NCI-H526 (cell line): ENCODE measurements at places on chromosomes 5 and 9.

GRCh38 chr5:60092671-60093422 lies 199.3 kb upstream of the PDE4D start:
- DNase-seq: no peak

DNA sequence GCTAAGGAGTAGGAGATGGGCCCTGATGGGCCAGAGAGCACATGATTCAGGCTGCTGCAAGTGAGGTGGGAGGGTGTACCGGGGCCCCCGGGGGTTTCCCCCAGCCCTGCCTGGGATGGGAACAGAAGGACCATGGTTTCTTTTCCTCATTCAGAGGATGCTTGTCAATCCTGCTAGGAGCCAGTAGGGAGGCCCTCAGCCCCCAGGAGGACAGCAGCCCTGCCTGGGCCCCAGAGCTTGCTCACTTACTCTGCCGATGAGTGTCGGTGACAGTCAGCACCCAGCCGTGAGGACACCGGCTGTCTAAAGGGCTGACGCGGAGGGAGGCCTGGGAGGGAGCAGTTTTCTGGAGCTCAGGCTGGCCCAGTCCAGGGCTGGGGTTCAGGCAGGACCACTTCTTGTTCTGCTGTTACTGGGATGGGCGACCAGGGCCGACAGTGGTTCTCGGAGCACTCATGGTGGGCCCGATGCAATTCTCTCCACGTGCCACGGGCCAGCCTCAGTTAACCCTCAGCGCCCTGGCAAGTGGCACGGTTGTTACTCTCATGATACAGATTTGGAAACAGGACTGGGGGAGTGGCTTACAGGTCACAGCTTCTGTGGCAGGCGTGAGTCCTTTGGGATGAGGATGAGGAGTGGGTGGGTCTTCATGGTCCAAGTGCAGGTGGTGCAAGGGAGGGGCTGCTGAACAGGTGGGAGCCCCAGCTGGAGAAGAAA lies 1.8 kb downstream of the ARRDC1 start:
- no peak for DNase-seq

GRCh38 chr5:67549296-67549618 lies 352.7 kb upstream of the CD180 start:
- no peak for DNase-seq

DNA sequence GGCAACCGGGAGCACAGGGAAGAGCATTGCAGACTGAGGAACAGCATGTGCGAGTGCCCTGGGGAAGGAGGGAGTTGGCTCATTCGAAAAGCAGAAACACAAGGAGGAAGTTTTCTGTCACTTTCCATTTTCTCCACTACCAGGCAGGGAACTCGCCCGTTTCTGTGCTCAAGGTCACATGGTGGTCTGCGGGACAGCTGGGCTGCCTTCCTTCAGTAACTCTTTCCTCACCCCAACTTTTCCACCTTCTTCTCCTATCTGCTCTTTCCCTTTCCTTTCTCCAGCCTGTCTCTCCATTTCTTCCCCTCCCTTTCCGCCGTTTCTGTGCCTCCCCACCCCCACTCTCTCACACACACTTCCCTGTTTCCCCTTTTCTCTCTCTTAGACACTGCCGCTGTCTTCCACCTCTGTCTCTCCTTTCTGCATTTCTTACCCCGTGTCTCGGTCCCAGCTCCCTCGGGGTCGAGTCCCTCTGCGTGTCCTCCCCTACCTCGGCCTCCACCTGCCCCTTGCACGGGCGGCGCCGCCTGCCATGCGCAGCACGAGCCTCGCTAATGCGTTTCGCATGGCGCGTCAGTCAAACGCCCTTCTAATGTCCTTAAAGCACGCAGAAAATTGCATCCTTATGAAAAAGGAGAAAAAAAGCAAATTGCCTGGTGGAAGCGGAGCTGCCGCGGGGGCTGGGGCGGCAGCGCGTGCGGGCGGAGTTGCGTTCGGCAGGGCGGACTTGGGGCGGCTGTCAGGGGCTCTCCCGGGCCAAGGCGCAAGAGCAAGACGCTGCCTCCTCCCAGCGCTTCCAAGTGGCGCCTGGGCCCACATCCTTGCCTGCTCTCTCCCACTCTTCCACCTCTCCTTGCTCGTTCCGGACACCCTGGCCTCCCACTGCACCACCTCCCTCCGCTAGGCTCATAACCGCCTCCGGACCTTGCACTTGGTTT lies 9.5 kb downstream of the BARX1 start:
- DNase-seq: no peak

DNA sequence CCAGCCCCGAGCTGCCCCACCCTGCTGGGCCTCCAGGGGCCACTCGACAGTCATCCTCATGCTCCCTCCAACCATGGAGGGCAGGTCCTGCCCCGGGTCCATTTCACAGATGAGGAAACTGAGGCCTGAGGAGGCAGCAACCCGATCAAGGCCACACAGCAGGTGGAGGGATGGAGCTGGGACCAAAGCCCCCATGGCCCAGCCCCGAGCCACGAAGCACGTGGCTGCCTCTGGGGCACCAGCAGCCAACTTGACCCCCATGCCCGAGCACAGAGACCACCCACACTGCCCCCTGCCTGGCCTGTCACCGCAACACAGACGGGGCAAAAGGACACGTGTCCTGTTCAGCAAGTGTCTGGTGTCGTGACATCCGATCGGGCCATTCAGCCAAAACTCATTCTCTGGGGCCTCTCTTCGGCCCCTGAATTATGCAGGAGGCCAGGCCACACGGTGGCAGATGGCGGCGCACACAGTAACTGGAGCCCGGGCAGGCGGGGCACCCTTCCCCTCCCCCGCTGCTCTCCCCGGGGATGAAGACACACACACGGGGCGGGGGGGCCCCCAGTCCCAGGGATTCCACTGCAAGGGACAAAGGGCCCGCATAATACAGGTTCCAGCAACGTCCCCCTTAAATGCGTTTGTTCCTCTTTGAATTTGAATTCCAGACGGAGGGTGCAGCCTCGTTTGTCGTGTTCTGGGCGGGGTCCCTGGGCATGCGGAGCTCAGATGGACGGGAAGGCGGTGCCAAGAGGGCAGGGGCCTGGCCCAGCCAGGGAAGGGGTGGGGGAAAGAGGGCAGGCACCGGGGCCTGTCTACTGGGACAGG lies 29.4 kb upstream of the TMEM250 start:
- DNase-seq: peak; percentile 69

DNA sequence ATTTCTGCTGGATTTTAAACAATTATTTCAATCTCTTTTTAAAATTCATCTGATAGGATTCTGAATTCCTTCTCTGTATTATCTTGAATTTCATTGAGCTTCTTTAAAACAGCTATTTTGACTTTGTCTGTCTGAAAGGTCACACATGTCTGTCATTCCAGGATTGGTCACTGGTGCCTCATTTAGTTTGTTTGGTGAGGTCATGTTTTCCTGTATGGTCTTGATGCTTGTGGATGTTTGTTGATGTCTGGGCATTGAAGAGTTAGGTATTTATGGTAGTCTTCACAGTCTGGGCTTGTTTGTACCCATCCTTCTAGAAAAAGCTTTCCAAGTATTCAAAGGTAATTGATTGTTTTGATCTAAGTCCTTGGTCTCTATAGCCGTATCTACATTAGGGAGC lies 39.1 kb downstream of the DENND4C start:
- DNase-seq: no peak

DNA sequence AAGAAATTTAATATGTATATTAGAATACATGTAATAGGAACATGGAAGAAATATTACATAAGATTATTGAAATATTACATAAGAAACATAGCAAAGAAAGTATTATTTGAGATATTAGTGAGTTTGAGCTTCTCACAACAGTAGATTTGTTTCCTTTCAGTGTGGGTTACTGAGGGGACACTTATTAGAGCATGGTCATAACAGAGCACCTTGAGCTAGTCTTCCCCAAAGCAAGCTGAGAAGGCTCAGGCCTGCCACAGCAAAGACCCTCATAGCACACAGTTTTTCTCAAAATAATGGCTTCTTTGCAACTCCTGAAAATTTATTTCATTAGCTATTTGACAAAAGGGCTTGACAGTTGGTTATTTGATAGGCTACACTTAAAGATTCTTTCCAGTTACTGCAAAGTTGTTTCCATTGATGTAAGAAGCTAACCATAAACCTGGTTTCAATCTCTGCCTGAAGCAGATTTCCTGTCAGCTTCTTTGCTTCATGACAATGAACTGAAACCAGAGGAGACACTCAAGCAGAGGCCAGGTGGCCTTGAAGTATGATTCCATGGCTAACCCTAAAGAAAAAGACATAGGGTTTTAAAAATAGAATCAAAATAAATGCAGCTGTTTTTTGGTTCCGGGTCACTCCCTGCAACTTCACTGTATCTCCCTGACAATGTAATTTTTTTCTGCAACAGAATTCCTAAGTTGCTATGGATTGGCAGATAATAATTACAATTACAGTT lies 68.6 kb downstream of the ERMP1 start:
- DNase-seq: no peak

DNA sequence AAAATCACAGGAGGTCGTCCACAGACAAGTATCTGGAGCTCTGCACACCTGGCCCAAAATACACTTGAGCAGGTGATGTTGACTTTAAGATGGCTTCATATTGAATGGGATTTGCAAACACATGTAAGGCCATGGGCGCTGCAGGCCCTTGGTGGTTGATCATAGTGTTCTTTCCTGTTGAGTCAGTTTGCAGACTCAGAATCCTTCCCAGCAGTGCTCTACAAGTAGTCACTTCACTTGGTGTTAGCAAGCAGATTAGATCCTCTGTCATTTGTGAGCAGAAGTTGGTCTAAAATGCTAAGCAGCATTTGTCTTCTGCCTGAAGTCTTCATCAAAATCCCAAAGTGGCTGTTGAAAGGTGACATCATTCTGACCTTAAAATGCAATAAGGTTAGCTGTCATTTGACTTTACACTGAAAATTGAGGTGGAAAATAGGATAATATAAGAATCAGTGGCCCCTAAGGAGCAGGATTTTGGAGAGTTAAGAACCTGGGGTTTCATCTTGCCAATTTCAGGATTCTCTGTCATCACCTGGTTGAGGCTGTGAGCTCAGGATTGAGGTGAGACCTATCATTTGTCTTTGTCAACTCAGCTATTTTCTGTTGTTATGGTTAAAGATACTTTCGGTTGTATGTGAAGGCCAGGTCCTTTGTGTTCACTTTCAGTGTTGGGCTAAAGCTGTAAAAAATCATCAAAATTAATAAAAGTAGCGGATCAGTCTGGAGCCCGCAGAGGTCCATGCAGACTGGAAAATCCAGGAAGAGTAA lies 114.5 kb downstream of the LRRC70 start:
- DNase-seq: no peak

DNA sequence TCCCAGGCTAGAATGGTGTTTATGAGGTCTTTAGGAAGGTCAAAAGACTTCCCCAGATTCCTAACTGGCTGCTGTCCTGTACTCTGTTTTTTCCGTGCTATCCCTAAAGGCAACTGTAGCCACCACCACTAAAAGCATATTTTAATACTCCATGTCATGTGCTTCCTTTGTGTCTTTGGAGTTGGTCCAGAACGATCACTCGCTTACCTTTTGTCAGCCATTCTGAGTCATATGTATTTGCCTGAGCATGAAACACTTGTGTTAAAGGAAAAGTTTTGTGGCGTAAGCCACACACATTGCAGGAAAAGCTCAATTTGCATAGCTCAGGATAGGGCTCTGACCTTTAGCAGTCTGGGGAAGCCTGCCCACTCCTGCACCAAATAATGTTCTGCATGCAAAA lies 299.6 kb downstream of the NTRK2 start:
- DNase-seq: no peak

DNA sequence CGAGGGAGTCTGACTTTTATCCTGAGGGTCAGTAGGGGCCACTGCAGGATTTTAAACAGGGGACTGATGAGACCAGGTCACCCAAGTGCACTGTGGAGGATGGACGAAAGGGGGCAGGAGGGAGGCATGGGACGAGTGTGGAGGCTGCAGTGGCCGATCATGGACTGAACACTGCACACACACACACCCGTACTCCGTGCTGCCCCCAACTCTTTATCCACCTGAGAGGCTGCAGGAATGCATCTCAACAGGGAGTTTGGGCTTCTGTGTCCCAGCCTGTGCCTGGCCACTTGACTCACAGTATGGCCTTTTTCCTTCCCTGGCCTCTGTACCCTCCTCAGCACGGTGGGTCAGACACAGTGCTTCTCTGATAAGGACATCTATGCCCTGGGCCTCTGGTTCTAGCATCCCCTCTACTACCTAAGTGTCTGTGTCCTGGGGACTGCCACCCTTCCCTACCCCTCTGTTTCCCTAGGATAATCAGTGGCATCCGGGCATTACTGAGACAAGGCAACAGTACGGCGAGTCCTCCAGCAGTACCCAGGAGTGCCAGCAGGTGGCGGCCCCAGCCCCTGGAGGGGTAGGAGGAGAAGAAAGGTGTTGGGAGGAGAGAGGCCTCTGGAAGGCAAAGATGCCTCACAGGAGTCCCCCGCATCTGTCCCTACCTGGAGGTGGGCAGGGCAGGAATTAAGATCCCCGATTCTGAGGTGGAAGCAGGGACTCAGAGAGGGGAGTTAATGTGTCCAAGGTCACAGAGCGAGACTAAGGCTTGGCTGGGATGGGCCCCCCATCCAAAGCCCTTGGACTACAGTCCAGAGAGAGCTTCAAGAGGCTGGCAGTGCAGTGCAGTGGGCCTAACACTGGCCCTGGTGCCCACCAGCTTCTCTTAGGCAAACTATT lies 5.1 kb upstream of the CDX1 start:
- DNase-seq: peak; percentile 72

DNA sequence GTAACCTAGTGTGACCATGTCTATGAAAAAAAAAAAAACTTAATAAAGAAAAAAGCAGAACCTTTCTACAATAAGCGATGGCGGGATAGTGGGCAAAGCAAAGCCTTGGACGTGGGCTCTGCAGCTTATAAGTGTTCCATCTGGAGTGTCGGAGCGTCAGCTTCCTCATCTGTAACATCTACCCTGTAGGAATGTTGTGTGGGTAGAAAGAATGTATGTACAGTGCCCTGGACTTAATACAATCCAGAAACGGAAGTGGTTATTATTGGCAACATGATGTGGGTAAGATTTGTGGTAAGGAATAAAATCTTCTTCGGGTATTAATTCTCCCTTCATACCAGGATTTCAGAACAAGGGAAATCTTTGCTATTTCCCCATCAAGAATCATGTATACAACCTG lies 66.5 kb downstream of the SEMA5A start:
- DNase-seq: no peak

DNA sequence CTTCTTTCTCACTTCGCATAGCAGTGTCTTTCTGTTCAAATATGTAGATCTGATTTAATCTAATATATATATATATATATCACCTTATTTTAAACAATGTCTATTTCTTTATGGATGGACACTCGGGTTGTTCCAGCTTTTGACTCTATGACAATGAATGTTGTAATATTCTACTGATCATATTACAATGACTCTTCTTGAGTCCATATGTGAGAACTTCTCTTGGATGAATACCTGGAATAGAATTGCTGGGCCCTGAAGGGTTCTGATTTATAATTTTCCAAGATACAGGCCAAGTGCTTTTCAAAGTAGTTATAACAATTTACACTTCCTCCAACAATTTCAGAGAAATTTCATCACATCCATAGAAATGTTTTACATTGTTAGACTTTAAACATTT lies 28.8 kb downstream of the NTRK2 start:
- no peak for DNase-seq
